ENCODE measurements at places on chromosomes 6 and 20. TPM values are rescaled to one million over a fixed set of nuclear protein-coding genes. Genes with fewer than 3 reads are reported as not detected.

SDC4 gene
- 14.8 TPM for total RNA-seq

- no peak for DNase-seq
Observed at GRCh38 chr20:7741866-7742265, 198.4 kb downstream of the HAO1 start.

- no peak for DNase-seq
Observed at GRCh38 chr6:134005800-134006199, 46.6 kb downstream of the SLC2A12 start.

- no peak for DNase-seq
Observed at GRCh38 chr6:114581293-114581692, 238.5 kb upstream of the HS3ST5 start.

DNA sequence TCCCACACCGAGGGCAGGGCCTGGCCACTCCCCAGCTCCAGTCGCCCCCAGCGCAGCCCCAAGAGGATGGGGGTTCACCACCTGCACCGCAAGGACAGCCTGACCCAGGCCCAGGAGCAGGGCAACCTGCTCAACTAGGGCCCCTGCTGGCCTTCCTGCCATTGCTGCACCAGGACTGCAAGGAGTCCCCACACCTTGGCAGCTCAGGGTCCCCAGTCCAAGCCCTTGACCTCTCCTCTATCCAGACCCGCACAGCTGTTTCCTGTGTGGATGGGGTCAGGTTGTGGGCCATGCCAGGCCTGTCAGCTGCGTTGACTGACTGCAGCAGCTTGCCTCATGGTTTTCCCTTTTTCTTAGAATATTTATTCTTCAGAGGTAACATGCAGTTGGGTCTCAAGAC lies 4.4 kb downstream of the LRRC73 start:
- no peak for DNase-seq

THEMIS gene
- total RNA-seq: not detected

KCNQ2 gene
- 6.6 TPM for total RNA-seq

GRCh38 chr6:119028091-119028490 lies 50.4 kb downstream of the FAM184A start:
- DNase-seq: no peak

OOEP gene
- not detected for total RNA-seq

FNDC11 gene
- total RNA-seq: 0.21 TPM

DNA sequence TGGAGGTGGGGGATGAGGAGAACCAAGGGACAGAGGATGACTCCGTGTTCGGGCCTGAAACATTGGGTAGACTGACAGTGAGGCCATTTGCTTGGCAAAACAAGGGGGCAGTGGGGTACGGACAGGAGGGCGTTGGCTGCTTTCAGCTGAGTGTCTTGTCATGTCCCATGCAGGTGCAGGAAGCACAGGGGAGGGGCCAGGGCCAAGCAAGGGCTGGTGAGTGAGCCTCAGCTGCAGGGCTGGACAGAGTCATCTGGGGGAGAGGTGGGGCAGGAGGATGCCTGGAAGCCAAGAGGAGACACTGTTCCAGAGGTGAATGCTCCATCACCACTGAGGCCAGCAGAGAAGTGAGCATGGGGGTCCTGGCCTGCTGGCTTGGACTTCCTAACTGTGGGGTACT lies 78.4 kb downstream of the ERMARD start:
- DNase-seq: no peak

GRCh38 chr20:8805737-8806442 lies 263.0 kb upstream of the PLCB4 start:
- no peak for DNase-seq

SLC22A23 gene
- total RNA-seq: 6.2 TPM

CRYBG1 gene
- total RNA-seq: 2.9 TPM

EBF4 gene
- total RNA-seq: 1.2 TPM

LHFPL5 gene
- not detected for total RNA-seq

OR2H1 gene
- total RNA-seq: not detected

NKX2-4 gene
- 0.13 TPM for total RNA-seq

DNA sequence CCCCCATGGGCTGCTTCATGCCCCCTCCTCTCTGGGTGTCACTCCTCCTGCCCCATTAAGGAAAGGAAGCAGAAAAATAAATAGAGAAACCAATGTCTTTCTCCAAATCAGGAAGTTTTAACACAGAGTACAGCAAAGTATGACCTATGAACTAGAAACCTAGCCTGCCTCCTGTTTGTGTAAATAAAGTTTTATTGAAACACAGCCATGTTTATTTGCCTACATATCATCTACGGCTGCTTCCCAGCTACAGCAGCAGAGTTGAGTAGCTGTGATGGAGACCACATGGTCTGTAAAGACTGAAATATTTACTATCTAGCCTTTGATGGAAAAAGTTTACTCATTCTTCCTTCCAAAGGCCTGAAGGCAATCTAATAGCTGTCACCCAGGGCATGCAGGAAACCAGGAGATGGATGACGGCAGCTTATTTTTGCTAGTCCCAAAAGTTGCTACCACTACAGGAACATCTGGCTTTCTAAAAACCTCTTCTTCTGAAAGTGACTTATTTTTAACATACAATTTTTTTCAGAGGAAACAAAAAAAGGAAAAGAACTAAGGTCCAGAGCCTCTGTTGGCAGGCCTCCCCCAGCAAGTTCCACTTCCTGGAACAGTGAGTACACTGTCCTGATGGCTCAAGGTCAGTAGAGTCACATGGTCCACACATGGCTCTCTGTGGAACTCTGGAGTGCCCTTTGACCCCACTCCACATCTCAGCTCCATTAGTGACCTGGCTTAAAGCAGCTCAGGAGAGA lies 287.8 kb downstream of the PTPRT start:
- no peak for DNase-seq

DNA sequence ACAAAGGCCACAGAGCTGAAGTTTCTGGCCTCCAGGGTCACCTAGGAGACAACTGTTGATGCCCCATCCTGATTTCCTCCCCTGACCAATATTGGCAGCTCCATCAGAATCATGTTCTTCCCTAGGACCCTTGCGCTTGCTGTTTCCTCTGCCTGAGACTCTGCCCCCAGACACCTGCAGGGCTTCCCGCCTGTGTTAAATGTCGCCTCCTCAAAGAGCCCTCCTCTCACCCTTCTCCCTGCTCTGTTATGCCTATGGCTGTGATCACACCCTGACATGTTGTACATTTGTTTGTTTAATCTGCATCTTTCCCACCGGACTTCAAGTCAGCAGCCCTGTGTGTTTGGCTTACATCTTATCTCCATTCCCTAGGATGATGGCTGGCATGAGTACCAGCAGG lies 30.1 kb downstream of the DLGAP4 start:
- no peak for DNase-seq

- DNase-seq: no peak
Observed at GRCh38 chr6:73314577-73315492, 39.2 kb downstream of the DPPA5 start.

DNA sequence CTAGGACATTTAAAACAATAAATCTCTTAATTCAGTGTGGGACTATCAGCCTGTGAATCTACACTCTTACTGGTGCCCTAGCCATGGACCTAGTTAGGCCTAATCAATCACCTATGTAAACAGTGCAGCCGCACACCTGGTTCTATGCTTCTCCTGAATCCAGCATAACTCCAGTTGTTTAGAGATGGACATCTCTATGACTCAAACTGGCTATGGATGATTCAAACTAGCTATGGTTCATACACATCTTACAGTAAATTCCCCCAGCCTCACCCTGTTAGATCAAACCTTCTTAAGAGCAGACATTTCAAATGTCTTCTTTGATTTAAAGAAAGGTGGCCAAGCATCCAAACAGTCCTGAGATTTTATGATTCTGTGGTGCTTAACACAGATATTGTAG lies 34.7 kb downstream of the SLC35B3 start:
- DNase-seq: no peak

DNA sequence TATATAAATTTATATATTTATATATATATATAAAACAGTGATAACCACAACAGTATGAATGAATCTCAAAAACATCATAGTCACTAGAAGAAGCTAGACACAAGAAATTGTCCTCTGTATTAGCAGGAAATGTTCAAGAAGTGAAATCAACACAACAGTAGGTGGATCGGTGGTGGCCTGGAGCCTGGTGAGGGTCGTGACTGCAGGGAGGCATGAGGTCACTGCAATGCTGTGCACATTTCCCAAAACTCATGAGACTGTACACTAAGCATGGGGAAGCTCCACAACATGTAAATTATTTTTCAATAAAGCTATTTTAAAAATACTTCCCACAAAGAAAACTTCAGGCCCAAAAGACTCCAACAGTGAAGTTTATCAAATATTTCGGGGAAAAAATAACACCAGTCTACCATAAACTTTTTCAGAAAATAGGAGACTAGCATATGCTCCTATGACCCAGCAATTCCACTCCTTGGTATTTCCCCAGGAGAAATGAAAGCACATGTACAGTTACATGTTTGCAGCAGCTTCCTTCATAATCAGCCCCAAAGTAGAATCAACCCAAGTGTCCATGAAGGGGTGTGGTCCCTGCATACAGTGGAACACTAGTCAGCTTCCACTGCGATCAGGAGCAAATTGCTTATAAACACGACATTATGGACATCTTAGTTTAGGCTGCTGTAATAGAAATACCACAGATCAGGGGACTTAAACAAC lies 144.2 kb downstream of the TBXT start:
- DNase-seq: no peak

DNA sequence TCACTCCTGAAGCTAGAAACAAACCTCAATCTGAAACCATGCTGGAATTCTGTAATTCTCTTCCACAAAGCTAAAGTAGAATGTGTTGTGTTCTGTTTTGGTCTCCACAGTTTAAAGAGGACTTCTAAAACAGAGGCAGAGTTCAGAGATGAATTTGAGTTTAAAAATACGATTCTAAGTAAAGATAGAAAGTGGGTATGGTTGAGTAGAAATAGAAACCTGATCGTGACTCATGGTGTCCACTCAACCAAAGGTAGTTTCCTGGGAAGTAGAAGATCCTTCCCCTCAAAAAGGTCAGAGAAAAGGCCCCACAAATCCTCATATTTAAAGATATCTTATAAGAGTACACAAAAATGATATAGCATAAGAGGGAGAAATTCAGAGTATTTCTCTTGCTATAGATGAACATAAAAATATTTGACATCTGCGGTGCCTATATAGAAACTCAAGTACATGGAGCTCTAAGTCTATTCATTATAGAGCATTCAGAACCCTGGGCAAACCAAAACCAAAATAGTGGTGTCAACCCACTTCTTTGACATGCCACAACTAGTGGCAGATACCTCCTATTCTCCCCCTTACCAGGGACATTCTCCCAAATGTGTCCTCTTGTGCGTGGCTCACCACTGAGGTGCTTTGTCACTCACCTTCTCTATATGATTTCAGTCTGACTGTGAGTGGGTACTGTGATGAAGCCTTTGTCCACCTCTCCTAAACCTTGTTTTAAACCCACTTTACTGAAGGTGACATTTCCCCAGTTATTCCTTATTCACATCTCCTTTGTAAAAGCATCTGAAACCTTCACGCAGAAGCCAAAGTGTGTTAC lies 84.5 kb downstream of the PLCB1 start:
- no peak for DNase-seq

CNR1 gene
- total RNA-seq: not detected

HRH3 gene
- 0.22 TPM for total RNA-seq

MEP1A gene
- total RNA-seq: not detected

- DNase-seq: no peak
Observed at GRCh38 chr6:170147832-170148708, 142.8 kb downstream of the DLL1 start.

GRCh38 chr6:12608016-12608860 lies 108.3 kb upstream of the PHACTR1 start:
- DNase-seq: peak; percentile 24

DNA sequence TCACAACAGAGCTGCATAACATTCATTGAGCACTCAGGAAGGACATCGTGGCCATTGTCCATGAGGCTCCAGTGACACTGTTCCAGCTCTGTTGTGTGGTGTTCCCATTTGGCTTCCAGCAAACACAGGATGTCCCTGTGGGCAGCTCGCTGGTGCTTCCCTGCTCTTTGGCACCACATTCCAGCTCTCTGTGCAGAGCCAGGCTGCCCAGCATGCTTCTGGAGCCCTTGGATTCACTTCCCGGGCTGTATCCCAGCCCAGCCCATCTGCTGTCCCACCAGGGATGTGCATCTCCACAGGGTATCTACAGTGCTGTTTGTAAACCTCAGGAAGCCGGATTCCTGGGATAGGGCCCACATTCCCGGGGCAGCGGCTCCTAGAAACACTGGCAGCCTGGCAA lies 57.2 kb downstream of the CTCFL start:
- DNase-seq: no peak

DNA sequence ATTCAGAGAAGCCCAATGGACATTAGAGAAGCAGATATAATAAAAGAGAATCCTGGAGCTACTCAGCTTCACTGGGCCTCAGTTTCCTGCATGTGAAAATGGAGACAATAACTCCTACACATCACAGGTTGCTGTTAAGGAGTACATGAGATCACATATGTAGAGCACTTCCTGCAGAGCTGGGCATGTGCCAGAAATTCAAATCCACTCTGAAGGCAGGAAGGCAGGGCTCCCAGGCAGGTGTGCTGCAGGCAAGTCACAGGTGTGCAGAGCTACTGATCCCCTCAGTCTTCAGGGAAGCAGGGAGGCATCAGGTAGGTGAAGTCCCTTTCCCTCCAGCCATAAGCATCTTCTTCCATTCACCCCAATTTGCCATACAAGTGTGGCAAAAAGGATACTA lies 48.0 kb downstream of the DST start:
- no peak for DNase-seq

PNLDC1 gene
- total RNA-seq: not detected

- DNase-seq: no peak
Observed at GRCh38 chr20:33851842-33852466, 40.8 kb downstream of the CHMP4B start.

GRCh38 chr6:125780540-125781313 lies 10.0 kb upstream of the NCOA7 start:
- DNase-seq: peak; percentile 83
